ENCODE measurements at places on chromosomes 11 and 22.

GRCh38 chr11:102330231-102330630, 12.9 kb downstream of the BIRC3 start:
- DNase-seq, result no peak

GRCh38 chr11:111795334-111795985, 29.3 kb upstream of the PPP2R1B start:
- DNase-seq, result no peak

DNA sequence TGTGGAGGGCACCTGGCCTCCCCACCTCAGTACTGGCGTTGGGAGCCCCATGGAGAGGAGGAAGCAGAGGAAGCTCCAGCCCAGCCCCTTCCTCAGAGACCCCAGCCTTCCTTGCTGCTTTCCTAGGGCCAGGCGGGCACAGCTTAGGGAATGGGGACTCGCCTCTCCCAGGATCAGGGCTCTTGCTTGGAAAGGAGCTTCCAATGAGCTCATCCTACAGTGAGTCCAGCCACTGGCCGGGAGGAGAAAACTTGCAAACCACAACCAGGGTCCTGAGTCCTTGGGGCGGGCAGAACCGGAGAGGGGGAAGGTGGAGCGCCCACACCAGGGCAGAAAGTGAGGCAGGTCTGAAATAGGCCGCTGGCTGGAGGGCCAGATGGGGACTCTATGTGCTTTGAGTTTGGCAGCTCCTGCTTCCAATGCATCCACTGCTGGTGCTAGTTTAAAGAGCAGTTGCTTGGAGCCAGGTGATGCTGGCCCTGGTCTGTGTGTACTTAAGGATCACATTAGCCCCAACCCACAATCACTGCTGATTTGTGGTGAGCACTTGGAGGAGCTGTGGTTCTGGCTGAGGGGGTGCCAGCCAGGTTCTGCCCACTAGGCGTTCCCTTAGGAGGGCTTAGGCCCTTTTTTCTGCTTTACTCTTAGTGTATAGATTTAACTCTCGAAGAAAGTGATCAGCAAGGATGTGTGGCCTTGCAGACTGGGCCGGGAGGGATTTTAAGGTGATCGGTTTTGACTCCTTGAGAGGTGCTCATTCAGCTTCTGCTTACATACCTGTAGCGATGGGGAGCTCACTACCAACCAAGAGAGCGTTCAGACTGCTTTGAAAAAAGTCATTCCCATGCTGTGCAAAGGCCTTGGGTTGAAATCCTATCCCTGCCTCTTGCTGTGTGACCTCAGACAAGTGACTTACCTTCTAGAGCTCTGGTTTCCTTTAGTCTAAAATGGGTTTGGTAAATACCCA, 81.9 kb downstream of the TP53I11 start:
- no peak for DNase-seq

DNA sequence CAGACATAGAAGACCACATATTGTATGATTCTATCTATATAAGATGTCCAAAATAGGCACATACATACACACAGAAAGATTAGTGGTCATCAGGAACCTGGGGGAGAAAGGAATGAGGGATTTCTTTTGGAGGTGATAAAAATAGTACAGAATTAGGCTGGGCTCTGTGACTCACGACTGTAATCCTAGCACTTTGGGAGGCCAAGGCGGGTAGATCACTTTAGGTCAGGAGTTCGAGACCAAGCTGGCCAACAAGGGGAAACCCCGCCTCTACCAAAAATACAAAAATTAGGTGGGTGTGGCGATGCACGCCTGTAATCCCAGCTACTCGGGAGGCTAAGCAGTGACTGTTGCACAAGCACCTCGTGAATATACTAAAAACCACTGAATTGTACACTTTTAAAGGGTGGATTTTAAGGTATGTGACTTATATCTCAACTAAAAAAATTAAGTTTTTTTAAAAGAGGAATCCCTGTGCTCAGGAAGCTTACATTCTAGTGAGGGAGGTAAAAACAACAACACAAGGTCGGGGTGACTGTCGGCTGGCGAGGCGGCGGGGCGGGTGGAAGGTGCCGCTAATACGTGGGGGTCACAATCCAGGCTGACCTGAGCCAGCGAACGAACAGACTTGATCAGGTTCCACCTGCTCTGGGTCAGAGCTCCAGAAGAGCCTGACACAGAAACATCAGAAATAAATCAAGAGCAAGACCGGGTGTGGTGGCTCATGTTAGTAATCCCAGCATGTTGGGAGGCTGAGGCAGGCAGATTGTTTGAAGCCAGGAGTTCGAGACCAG, 25.3 kb upstream of the TESMIN start:
- DNase-seq, result no peak

DNA sequence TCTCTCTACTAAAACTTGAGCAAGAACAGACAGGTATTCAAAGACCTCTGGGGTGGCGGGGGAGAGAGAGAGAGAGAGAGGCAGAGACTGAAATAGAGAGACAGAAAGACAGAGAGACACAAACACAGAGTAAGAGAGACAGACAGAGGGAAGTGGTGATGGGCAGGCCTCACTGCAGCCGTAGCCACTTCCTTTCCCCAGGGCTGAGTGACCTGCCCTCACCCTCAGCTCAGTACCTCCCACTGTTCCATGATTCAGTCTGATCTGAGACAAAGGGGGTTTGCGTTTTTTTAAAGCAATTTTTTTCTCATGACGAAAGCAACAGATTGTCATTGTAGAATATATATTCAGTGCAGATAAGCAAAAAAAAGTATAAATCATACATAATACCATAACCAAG, 607.9 kb upstream of the B3GAT1 start:
- no peak for DNase-seq

DNA sequence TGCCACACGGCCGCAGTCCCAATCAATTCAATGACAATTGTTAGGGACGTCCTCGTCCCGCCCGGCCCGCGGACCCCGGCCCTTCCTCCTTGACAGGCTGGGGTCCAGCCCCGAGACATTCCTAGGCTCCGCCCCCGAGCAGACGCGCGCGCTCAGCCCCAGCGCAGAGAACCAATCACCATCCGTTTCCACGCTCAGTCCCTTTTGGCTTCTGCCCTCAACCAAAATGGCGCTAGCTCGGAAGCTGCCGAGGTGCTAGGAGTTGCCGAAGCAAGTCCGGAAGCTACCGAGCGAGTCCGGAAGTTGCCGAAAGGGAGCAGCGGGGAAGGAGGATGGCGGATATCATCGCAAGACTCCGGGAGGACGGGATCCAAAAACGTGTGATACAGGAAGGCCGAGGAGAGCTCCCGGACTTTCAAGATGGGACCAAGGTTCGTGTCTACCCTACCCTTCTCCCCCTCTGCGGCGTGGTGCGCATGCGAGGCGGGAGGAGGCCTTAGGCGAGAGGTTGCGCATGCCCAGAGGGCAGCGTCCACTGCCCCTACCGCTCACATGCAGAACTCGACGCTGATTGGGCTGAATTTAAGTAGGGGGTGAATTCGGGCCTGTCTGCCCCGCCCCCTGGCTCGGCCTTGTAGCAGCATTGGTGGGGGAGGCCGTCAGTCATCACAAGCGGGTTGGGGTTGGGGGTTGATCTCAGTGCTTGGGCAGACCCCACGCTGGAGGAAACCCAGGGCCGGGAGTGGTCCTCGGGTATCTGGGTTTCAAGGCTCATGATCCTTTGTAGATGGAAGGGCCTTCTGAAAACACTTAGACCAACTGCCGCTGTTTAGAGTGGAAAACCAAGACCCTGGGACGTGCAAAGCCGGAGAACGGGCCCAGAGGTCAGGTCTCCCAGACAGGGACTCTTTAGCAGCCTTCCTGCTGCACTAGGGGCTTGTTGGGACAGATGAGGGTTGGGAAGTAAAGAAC, at the start of gene AIP:
Gene AIP (plus strand): TSS at position 200 of the 972 bp plus-strand sequence. CDS start 133 bp downstream, at position 333.
- peak; percentile 99 for DNase-seq

- DNase-seq, result no peak
These were observed 22.5 kb downstream of the CABP7 start for GRCh38 chr22:29742326-29742725.

DNA sequence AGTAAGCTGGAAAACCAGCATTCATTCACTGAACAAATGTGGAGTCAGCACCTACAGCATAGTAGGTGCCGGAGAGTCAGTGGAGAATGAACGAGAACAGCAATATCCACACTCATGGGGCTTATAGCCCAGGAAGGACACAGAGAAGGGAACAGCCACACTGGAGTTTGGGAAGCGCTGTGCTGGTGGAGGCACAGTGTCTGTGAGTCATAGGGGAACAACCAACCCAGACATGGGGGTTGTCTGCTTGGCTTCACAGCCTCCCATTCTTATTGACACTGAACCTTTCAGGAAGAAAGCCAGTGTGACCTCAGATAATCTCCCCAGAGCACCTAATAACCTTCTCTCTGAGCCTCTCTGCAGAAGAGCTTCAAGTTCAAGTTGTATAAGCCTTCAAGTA, 56.6 kb upstream of the UBASH3B start:
- no peak for DNase-seq

- DNase-seq, result no peak
These were observed 804 bp upstream of the CREBZF start for GRCh38 chr11:85665733-85666132.

DNA sequence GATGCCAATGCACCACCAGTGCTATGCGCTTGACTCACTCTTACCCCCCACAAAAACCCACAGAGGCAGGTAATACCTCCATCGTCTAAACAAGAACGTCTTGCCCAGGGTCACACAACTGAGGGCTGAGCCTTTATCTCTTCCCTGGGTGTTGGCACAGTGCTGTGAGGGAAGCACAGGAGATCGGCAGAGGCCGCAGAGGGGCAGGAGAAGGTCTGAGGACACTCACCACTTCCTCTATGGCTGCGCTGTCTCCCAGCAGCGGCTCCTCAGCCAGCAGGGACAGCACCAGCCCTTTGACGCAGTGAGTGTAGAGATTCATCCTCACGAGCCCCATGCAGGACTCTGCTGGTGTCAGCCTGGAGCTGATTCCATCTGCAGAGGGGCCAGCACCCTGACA, 19.9 kb downstream of the HPS4 start:
- DNase-seq, result no peak

- no peak for DNase-seq
These were observed 76.4 kb upstream of the NNMT start for GRCh38 chr11:114219559-114220349.

- no peak for DNase-seq
These were observed 1.6 kb downstream of the CPT1A start for GRCh38 chr11:68839911-68840641.

DNA sequence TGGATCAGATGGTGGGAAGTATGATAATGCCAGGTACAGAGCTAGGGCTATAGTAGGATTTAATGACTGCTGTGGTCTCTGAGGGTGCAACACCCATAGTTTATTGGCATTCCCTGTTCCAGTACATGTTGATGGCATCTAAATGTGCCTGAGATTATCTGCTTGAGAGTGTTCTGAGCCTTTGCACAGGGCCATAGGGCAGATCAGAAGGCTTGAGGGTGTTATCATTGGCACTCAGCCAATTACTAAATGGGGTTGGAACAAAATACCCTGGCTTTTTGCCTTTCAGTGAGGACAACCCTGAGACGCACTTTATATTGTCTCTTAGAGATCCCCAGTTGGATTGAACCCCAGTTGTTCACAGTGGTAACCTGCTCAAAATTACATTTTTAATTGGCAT, 6.7 kb downstream of the SLC5A12 start:
- no peak for DNase-seq

DNA sequence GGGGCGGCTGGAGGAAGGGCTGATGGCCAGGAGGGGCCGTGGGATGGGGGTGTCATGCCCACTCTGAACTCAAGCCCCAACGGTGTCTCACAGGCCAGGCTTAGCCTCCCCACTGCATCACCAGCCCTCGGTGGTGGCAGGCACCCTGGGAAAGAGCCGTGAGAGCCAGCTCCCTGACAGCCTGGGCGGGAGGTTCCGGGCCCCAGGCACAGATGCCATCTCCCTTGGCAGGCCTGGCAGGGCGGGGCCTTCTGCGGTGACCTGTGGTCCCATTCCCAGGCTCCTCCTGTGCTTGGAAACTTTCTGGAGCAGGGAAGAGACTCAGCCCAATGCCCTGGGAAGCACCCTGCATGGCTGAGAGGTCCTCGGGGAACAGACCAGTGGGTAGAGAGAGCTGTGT, 4.8 kb downstream of the PHLDA2 start:
- no peak for DNase-seq

DNA sequence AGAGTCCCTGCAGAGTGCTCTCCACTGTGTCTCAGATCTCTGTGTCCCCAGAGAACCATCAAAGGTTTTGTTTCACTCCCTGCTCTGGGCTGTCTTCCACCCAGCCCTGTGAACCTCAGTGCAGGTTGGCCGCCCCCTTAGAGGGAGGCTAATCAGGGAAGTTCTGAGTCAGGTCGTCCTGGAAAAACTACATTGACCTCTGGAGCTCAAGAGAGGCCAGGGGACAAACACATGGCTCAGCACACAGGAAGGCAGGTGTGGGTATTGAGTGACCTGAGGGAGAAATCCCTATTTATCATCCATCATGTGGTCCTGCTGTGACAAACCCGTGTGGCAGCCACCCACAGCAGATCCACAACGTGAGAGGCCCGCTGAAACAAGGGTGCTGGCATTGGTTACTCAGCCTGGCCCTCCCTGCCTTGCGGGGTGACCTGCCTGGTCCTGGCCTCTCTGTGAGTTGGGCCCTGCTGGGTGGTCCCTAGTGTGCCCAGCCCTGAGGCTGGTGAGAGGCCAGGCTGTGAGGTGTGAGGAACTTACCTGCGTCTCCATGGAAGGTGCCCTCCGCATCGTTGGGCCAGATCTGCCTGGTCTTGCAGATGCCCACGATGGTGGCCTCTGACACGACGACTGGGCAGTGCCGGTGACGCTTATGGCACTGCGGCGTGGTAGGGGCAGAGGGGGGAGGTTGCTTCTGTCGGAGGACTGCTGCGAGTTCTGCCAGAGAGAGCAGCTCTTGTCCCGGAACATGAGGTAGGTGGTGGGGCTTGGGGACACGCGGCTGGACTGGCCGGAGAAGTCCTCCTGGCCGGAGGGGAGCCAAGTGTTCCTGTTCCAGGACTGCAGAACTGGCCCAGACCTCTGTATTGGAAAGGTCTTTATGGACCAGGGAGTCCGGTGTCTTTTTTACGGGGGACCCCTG, 669 bp upstream of the BCR start:
- no peak for DNase-seq

DNA sequence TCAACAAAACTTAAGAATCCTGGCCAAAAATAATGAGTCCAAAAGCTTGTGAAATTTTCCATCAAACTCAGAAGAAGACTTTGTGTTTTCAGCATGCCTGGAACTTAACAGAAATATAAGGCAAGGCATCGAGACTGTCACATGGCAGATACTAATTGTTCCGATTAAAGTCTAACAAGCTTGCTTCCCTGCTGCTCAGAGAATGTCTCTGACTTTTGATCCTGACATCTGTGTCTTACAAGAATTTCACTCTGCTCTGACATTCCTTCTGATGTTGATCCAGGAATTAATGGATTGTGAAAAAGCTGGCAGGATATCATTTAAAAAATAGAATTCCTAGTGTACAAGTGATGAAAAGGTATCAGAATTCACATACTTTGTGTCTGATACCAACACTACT, 170.2 kb downstream of the DCDC1 start:
- no peak for DNase-seq

- DNase-seq, result peak; percentile 95
These were observed 10.1 kb downstream of the CHST1 start for GRCh38 chr11:45655347-45655756.

GRCh38 chr11:36150986-36151385, 138.2 kb downstream of the COMMD9 start:
- no peak for DNase-seq
